ENCODE measurements at places on chromosomes 6 and 20.

DNA sequence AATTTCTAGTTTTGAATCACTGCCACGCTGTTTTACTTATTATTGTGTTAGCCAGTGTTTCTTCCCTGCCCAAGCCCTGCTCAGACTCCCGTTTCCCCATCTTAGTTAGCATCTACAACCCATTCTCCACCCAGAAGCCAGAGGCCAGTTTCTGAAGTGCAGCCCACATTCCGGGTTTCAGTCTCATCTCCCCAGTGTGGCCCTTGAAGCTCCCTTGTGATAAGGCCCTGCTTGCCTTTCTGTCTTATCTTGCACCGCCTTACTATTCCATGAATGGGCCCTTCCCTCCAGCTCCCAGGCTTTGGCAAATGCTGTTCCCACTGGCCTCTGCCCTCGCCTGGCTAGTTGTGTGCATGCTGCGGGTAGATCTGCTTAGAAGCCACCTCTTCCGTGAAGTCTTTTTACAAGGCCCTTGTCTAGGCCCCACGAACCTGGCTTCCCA is 41.1 kb downstream of the TOX2 start:
- no peak for DNase-seq

GRCh38 chr20:57693670-57694329 is 16.0 kb downstream of the PMEPA1 start:
- DNase-seq: no peak

- DNase-seq: no peak
Observed at GRCh38 chr20:3813848-3814581, 6.3 kb upstream of the AP5S1 start.

- no peak for DNase-seq
Observed at GRCh38 chr6:85078058-85078457, 313.7 kb upstream of the TBX18 start.

Data from activated CD8-positive, alpha-beta memory T cell treated with anti-CD3 and anti-CD28 coated beads, Interleukin-2, amount 50 U/mL, for 4 hours (primary cell).